Neuronal stem cell (in vitro differentiated cells): ENCODE measurements at places on chromosomes 12 and 14.

- peaks cover 10% of the 10 kb centered on the region for H3K36me3 ChIP-seq
- DNase-seq, result no peak
- no peaks in the 10 kb centered on the region for H3K4me1 ChIP-seq
- no peak overlapping the region for H3K4me3 ChIP-seq
- H3K27me3 ChIP-seq, result no peaks in the 10 kb centered on the region
Measured at GRCh38 chr14:91164676-91165075, 50.8 kb downstream of the DGLUCY start.

GRCh38 chr12:3087758-3088650 lies 10.8 kb downstream of the TSPAN9 start:
- no peak overlapping the region for H3K4me3 ChIP-seq
- DNase-seq, result no peak
- no peak overlapping the region for H3K27ac ChIP-seq
- peaks cover 2% of the 10 kb centered on the region for H3K36me3 ChIP-seq

DNA sequence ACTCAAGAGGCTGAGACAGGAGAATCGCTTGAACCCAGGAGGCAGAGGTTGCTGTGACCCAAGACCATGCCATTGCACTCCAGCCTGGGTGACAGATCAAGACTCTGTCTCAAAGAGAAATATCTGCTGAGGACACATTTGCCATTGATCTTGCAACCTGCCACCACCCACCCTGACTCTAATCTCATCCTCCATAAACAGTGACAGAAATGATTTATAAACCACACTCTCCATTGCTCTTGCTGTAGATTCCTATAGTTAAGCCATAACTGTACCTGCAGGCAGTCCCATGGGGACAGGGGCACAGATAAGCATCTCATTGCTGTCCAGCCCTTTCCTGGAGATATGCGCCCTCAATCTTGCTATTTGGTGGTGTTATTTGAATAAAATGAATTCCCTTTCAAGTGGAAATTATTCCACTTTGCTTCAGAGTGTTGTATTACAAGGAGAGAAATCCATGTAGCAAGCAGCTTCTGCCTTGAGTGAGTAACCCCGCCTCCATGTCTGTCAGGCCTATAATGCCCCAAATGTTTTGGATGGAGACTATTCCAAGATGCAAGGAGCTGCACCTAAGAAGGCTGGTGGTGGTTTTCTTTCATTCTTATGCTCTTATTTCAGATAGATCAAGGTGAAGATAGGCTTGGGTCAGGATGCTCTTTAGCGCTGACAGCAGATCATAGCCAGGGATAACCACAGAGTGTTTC lies 3.0 kb upstream of the ZDHHC22 start:
- no peak overlapping the region for H3K27ac ChIP-seq
- H3K36me3 ChIP-seq, result no peaks in the 10 kb centered on the region
- H3K4me3 ChIP-seq, result no peak overlapping the region
- no peak for DNase-seq
- H3K27me3 ChIP-seq, result peaks cover 42% of the 10 kb centered on the region
- H3K4me1 ChIP-seq, result peaks cover 8% of the 10 kb centered on the region

DNA sequence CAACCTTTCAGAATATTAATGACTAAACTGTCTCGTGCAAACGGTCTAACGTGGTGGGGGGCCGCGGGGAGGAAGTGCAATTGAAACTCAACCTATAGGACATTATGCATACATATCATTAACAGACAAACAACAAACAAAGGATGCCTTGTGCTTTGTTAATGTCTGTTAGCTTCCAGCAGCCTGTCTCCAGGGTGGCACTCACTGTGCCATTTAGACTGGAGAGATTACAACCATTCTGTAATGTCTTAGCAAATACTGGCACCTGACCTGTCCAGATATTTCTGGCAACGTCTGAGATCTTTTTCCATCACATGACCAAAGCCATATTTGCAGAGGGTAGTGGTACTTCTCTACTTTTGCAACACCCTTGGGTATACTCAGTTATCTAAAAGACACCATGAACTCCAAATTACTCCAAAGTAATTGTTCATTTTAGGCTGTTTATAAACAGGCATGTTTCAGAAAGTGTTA lies 11.6 kb downstream of the BHLHE41 start:
- no peaks in the 10 kb centered on the region for H3K36me3 ChIP-seq
- H3K27me3 ChIP-seq, result peaks cover 2% of the 10 kb centered on the region
- H3K4me3 ChIP-seq, result no peak overlapping the region
- no peak overlapping the region for H3K27ac ChIP-seq

DNA sequence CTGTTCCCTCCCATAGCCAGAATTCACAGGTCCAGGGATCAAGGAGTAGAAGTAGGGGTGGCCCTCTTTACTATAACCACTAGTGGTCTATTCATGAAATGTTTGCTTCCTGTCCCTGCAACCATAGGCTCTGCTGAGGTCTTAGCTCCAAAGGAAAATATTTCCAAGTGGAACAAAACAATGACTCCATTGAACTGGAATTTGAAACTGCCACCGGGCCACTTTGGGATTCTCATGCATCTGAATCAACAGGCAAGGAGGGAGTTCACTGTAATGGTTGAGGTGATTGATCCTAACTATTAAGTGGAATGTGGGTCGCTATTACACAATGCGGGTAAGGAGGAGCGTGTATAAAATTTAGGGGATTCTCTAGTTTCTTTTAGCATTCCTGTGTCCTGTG lies 197.0 kb downstream of the ETNK1 start:
- DNase-seq, result no peak
- H3K36me3 ChIP-seq, result no peaks in the 10 kb centered on the region
- no peak overlapping the region for H3K4me3 ChIP-seq
- no peaks in the 10 kb centered on the region for H3K4me1 ChIP-seq

- H3K27ac ChIP-seq, result no peak overlapping the region
- no peaks in the 10 kb centered on the region for H3K4me1 ChIP-seq
- no peaks in the 10 kb centered on the region for H3K27me3 ChIP-seq
- no peak overlapping the region for H3K4me3 ChIP-seq
- no peak for DNase-seq
Measured at GRCh38 chr12:22698576-22698975, 73.6 kb downstream of the ETNK1 start.

GRCh38 chr12:130827432-130827831 lies 11.6 kb downstream of the STX2 start:
- H3K27ac ChIP-seq, result no peak overlapping the region
- DNase-seq, result no peak
- H3K4me3 ChIP-seq, result no peak overlapping the region
- peaks cover 3% of the 10 kb centered on the region for H3K36me3 ChIP-seq

GRCh38 chr12:90261283-90261682 lies 552.6 kb upstream of the ATP2B1 start:
- no peaks in the 10 kb centered on the region for H3K4me1 ChIP-seq
- H3K27ac ChIP-seq, result no peak overlapping the region
- H3K4me3 ChIP-seq, result no peak overlapping the region
- no peak for DNase-seq
- no peaks in the 10 kb centered on the region for H3K27me3 ChIP-seq
